ENCODE measurements at places on chromosomes 13 and 19. TPM values are rescaled to one million over a fixed set of nuclear protein-coding genes. Genes with fewer than 3 reads are reported as not detected.

KASH5 gene
- not detected for total RNA-seq

PTPRS gene
- 29.2 TPM for total RNA-seq

BORA gene
- total RNA-seq: 7.2 TPM

LILRB3 gene
- 0.17 TPM for total RNA-seq

ZNF560 gene
- total RNA-seq: not detected

IQCN gene
- 0.58 TPM for total RNA-seq

CEACAM4 gene
- total RNA-seq: not detected

RNF113B gene
- total RNA-seq: not detected

ZNF317 gene
- 19.5 TPM for total RNA-seq

SHISA2 gene
- total RNA-seq: not detected

ZFP82 gene
- total RNA-seq: 2.1 TPM

PEX11G gene
- total RNA-seq: 1.9 TPM

KLK7 gene
- total RNA-seq: not detected

ACP5 gene
- 0.15 TPM for total RNA-seq

FOXA3 gene
- 0.91 TPM for total RNA-seq

ZNF563 gene
- not detected for total RNA-seq

GPC6 gene
- total RNA-seq: 4.9 TPM

CDX2 gene
- total RNA-seq: 1.2 TPM

ZNF471 gene
- 0.03 TPM for total RNA-seq
